ENCODE measurements at places on chromosomes 2 and 18.

DNA sequence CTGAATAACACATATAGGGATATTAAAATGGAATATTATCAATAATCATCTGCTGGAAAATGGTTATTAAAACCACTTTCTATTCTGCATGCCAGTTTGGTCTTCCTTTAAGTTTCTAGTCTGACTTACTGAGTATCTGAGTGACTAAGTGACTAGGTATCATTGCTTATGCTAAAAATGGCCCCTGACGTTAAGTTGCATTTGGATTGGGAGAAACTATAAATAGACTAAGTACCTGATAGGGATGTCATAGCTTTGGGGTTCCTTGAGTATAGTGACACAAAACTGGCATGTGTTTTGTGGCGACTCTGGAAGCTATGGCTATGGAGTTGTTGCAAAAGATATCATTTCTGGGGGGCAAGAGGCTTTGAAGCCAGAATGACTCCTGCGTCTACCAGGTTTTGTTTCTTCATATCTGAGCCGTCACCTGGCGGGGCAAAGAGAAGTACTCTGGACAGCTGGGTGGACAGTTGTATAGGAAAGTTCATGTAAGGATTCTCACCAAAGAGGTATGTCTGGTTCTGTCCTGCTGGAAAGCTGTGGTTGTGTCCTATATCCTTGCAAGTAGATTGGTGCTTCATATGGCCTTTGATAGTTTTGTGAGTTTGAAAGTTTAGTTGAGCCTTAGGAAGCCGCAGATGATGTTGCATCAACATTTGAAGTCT is 17.9 kb downstream of the ITGAV start:
- DNase-seq, result no peak

GRCh38 chr2:48617618-48618017 is at the start of gene GTF2A1L:
GTF2A1L (plus strand) TSS chr2:48617856; CDS start chr2:48617875, 19 bp downstream.
- no peak for DNase-seq

GRCh38 chr18:23922939-23923338 is 91.6 kb upstream of the TTC39C start:
- no peak for DNase-seq

DNA sequence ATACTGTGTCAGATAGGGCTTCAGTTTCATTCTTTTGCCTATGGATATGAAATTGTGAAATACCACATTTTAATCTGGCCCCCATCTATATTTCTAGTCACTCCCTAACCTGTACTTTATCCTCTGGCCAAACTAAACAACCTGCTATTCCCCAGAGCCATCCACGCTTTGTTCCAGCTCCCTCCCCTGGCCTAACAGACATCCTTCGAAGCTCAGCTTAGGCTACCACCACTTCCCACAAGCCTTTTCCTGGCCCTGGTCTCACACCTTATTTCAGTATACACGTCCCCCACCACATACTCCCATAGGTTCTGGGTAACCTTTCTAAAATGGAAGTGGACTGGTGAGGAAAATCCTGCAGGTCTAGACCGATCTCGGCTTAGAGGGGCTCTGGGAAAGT is 55.4 kb downstream of the MAP4K3 start:
- no peak for DNase-seq

GRCh38 chr2:64212346-64212745 is 68.1 kb upstream of the PELI1 start:
- DNase-seq, result no peak
